ENCODE measurements at places on chromosomes 2 and 18.

- DNase-seq, result peak; percentile 9
Observed at GRCh38 chr18:52288403-52289004, 51.5 kb upstream of the DCC start.

DNA sequence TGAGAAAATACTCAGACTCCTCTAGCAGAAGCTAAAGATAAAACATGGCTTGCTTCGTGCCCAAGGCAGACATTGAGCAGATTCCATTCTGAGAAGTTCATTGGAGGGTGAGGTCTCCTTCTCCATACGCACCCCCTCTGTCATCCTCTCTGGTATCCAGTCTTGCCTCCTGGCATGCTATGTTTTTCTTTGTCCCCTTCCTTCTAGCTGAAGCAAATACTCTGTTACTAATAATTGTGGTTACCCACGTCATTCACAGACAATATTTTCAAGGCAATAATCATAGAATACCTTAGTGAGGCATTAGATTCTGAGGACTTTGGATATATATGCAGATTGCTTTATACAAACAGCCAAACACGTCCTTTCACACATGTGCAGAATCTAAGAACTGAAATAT lies 66.2 kb upstream of the KLF7 start:
- no peak for DNase-seq

DNA sequence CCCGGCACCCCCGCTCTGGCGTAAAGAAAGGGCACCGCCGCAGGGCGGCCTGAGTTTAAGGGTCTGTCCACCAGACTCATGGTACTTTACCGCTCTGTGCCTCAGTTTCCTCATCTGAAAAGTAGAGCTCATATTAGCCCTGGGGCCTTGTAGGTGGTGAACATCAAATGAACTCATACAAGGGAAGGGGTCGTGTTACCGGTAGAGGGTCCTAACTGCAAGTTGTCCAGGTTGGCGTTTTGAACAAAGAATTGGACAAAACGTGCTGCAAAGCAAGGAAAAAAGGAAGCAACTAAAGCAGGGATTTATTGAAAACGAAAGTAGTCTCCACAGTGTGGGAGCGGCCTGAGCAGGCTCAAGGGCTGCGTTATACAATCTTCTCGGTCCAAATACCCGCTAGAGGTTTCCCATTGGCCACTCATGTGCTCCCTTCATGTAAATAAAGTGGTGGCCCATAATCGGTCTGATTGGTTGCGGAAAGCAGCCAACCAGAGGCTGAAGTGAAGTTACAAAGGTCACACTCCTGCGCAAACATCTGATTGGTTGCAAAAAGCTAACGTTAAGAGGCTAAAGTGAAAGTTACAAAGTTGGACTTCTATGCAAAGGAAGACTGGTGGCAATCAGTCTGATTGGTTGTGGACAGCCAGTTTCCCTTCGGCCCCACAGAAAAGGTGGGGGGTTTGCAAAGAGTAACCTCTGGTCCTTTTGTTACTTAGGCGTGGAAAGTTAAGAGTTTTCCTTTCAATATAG lies 80.7 kb upstream of the LDLRAD4 start:
- DNase-seq, result no peak

- peak; percentile 58 for DNase-seq
Observed at GRCh38 chr2:99338029-99338585, 918 bp downstream of the EIF5B start.

DNA sequence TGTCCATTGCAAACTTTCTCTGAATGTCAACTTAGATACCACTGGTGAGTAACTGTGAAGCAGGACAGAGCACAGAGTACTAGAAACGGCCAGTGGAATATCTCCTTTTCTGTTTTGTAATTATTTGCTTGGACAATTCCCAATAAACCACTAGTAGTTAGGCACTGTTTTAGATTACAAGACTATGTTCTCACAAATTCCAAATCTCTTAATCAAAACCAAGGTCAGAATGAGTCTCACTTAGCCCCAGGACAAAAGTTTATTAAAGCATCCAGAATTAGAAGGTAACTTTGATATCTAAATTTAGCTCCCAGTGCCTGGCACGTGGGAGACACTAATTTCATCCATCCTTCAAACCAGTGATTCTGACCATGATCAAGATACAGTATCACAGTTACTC lies 89.0 kb downstream of the ZNF521 start:
- no peak for DNase-seq

DNA sequence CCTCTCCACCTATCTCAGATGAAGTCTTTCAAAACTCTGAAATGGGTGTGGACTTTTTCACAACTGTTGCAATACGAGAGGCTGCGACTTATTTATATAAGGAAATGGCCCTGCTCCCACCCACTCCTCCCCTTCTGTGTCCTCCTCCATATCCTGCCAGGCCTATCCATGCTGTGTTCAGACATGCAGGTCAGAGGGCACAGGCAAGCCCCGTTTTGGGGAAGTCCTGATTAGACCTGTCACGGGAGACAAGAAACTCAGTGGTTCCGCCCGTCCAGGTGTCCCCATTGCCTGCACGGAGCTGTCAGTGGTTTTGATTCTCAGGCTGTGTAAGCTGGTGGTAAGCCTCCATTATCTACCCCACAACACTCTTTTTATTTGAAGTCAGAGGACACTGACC lies 99.6 kb upstream of the MGAT5 start:
- no peak for DNase-seq

DNA sequence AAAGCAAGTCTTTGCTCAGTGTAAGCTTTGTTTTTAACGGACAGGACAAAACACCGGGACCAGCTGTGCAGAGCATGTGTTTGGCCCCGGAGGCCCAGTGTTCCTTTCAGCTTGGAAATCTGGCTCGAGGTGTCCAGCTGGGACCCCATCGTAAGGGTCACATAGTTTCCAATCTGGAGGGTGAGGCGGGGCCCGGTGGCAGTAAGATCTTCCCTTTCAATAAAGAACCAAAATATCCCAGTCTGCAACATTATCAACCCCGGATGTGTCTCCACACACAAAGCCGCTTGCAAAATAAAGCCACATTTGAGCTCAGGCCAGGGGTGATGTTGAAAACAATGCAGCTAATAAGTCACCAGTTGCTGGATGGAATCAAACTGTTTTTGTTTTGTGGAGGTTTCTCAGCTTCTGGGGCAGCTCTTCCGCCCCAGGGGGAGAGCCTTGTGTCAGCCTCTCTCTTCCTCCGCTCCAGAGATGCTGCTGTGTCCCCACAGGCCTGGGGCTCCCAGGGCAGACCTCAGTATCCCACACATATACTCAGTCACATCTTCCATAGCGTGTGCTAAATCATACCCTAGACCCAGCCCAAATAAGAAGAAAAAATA lies 138.6 kb upstream of the GLI2 start:
- peak; percentile 53 for DNase-seq

GRCh38 chr2:2527148-2527547 lies 196.1 kb upstream of the MYT1L start:
- no peak for DNase-seq

DNA sequence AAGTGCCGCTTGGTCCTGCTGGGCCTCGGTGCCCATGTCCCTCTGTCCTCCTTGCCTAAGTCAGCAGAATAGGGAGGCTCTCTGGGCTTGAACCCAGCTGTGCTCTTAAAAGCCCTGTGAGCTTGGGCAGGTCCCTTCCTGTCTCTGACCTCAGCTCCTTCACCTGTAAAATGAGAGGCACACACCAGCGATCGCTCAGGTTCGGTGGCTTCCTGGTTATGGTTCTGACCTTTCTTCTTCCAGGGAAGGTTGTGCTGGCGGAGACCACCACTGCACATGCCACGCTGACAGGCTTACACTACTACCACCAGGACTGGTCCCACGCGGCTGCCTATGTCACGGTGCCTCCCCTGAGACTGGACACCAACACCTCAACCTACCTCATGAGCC lies 36.1 kb upstream of the MAPRE3 start:
- no peak for DNase-seq

DNA sequence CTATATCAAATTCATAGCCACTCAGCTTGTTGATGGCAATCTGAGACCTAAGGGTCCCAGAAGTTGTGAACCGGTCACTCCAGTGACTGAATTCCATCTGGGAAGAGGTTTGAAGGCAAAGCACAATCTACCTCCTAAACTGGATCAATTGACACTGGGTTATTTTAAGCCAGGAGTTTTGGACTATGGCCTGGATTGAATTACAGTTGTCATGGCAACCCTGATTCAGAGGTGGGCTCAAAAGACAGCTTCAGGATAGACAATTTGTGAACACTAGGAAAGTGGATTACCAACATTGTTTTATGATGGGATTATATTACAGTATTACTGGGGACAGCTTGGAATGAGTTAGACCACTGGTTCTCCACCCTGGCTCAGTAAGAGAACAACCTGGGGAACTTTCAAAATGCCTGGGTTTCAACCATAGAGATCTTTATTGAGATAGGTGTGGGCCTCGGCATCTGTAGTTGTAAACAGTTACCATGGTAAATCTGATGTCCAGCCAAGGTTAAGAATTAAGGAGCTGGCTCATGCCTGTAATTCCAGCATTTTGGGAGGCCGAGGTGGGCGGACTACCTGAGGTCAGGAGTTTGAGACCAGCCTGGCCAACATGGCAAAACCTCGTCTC lies 58.8 kb downstream of the MFSD6 start:
- DNase-seq, result peak; percentile 40

DNA sequence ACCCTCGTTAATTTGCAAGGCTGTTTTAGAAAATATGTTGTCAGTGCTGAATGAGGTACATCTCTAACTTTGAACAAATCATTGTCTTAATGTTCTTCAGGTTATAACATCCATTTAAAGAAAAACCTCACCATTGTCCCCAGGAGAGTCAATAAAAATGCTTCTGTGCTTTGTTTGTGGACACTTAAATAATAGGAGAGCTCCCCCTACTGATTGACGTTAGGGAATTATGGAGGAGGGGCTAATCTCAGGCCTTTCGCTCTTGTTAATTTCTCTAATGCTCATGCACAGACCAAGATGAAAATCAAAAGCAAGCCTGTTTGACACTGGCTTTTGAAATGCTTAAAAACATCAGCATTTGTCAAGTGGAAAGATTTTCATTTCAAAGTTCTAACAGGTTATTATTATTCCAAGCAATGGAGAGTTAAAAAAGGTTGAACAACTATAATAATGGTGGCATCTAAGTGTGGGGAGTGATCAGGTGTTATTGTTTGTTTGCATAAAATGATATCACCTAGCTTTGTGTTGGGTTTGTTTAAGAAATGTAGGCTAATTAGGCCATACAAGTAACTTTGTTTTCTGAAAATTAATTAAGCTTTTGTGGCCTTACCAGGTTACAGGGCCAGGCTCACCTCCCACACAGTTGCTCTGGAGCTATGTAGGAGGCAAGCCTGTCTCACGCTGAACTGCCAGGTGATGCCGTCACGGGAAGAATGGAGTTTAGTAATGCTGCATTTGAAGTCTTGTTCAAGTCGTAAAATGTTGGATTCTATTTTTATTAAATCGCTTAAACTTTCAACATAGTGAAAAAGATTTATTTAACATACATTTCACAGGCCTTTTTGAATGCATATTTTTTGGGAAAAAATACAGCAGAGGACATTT lies 51.7 kb upstream of the SMIM21 start:
- peak; percentile 84 for DNase-seq

- DNase-seq, result no peak
Observed at GRCh38 chr2:12978066-12978835, 261.5 kb downstream of the TRIB2 start.

- no peak for DNase-seq
Observed at GRCh38 chr2:171711351-171711750, 24.1 kb downstream of the DYNC1I2 start.

DNA sequence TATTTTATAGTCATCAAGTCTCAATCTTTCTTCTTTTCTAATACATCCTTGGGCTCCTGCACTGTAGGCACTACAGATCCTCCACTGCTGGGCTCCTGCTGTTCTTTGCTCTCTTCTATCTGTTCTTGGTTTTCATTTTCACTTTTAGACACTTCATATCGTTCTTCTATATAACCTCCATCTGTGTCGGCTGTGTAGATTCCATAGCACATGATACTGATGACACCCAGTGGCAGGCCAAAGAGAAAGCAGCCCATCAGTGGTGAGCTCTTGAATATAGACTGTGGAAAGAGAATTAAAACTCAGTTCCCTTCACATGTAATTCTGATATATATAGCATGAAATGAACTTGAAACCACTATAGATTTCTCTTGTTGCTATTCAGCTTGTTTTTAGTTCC lies 38.0 kb downstream of the TMX3 start:
- no peak for DNase-seq
